CD4-positive, alpha-beta T cell treated with Interleukin-4 for 4 hours (primary cell): ENCODE measurements at places on chromosomes 3 and 15.

GRCh38 chr15:78224023-78224411, 10.3 kb downstream of the ACSBG1 start:
- DNase-seq: no peak

GRCh38 chr3:106082616-106083015, 213.8 kb upstream of the CBLB start:
- DNase-seq: no peak

- DNase-seq: no peak
Measured at GRCh38 chr15:25251700-25252390, 187.0 kb downstream of the UBE3A start.

DNA sequence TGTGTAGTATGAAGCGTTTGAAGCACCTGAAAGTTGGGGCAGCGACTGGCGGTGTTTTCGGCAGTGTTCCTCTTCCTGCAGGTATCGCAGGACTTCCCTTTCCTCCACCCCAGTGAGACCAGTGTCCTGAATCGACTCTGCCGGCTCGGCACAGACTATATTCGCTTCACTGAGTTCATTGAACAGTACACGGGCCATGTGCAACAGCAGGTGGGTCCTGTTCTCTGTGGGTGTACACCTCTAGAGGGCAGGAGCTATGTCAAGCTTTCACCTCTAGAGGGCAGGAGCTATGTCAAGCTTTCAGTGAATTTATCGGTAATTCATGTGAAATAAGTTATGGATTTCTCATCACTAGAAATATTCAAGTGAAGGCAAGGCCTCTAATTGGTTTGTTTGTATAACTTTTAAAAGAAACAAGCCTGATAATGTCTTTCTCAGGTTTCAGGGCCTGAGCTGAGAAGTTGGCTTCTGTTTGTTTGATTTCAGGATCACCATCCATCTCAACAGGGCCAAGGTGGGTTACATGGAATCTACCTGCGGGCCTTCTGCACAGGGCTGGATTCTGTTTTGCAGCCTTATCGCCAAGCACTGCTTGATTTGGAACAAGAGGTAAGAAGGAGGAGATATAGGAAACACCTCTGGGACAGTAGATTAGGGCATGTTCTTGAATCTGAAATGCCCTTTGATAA, 5.3 kb downstream of the TUBGCP4 start:
- DNase-seq: peak; percentile 54

GRCh38 chr3:106862067-106862466, 515.2 kb upstream of the CCDC54 start:
- DNase-seq: no peak

GRCh38 chr15:51672913-51673857, 8.1 kb upstream of the SCG3 start:
- DNase-seq: no peak

- DNase-seq: no peak
Measured at GRCh38 chr3:78804251-78805037, 963.4 kb downstream of the ROBO1 start.

GRCh38 chr3:39347586-39347876, 18.0 kb downstream of the CCR8 start:
- no peak for DNase-seq

- DNase-seq: no peak
Measured at GRCh38 chr3:106124818-106125217, 256.0 kb upstream of the CBLB start.

DNA sequence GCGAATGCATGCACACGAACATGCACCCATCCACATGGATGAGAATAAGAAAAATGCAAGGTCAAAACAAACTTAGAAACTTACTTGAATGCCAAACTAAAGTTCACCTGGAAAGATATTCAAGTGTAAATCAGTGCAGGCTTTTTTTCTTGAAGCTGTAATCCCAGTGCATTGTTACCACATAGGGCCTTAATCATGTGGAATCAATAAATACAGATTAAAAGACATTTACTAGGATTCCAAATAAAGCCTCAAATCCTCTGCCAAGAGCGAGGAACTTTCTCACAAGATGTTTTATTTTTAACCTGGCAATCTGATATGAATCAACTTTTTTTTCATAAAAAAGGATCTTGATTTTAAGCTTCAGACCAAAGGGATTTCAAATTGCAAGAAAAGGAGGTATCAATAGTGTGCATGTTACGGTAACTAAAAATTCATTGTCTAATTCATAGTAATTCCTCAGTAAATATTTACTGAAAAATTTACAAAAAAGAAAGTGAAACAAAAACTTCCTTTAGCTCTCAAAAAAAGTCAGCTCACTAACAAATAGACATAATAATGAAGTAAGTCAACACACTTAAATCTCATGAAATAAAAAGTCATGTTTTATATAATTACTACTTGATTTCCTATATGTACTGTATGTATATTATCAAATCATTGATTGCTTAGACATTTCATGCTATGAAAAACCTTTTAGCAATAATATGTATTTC, 978.6 kb downstream of the PLOD2 start:
- DNase-seq: no peak

GRCh38 chr3:133742351-133743091, 3.7 kb upstream of the TF start:
- DNase-seq: no peak

DNA sequence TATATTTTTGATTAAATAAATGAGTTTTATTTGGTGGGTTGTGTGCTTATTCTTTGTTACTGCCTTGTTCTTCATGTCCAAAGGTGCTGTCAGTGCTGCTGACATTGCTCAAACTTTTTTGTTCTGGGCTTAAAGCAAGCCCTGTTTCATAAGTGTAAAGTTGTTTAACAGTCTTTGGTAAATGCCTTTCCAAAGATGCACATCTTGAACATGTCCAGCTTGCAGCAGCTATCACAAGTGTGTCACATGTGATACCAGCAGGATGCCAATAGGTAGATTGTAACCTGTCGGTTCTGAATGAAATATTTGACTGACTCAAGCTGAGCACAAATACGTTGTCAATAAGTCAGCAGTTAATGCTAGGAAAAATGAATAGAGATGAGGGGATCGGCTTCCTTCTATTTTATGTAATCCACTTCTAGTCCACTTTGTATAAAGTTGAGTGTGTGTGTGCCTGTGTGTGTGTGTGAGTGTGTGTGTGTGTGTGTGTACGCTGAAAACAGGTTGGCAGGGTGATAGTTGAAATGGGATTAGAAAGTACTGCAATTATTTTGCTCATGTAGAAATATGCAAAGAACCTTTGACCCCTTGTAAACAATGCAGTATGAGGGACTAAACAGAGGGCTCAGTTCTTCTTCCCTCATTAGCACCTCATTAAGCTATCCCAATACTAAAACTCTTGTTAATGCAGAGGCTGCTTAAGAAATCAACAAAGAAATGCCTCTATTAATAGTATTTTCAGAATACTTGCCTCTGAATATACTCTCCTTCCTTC, 986.5 kb downstream of the TUSC7 start:
- DNase-seq: no peak

DNA sequence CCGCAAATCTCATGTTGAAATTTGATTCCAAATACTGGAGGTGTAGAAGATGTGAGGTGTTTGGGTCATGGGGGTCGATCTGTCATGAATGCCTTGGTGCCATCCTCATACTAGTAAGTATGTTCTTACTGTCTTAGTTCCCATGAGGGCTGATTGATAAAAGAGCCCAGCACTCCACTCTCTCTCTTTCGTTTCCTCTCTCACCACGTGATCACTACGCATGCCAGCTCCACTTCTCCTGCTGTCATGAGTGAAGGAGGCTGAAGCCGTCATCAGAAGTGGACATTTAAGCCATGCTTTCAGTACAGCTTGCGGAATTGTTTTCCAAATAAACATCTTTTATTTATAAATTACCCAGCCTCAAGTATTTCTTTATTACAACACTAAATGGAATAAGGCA, 6.1 kb downstream of the OR5H15 start:
- no peak for DNase-seq
